ENCODE measurements at places on chromosomes 1 and 21. TPM values are rescaled to one million over a fixed set of nuclear protein-coding genes. Genes with fewer than 3 reads are reported as not detected.

FABP3 gene
- 116 TPM for total RNA-seq

ARHGEF10L gene
- 15.1 TPM for total RNA-seq

TDRKH gene
- 1.00 TPM for total RNA-seq

HSD11B1 gene
- 137 TPM for total RNA-seq

CELA2B gene
- total RNA-seq = 0.18 TPM

S100A7 gene
- total RNA-seq = not detected

DENND2D gene
- total RNA-seq = 10.1 TPM

PRELP gene
- total RNA-seq = 0.37 TPM

MYBPH gene
- 0.14 TPM for total RNA-seq

SPRR2F gene
- not detected for total RNA-seq

SLC35D1 gene
- total RNA-seq = 18.1 TPM

GNG4 gene
- 3.7 TPM for total RNA-seq

E2F2 gene
- total RNA-seq = 0.14 TPM

TBX19 gene
- 0.43 TPM for total RNA-seq

CCDC181 gene
- total RNA-seq = 0.14 TPM

MTX1 gene
- 42.7 TPM for total RNA-seq

DNAJC28 gene
- total RNA-seq = 1.5 TPM

SPATC1L gene
- 7.7 TPM for total RNA-seq

SLC16A4 gene
- 91.4 TPM for total RNA-seq

ZBTB21 gene
- 6.5 TPM for total RNA-seq

PDZK1 gene
- 0.28 TPM for total RNA-seq

CHI3L1 gene
- 35.3 TPM for total RNA-seq

KPRP gene
- total RNA-seq = not detected

CHD1L gene
- total RNA-seq = 33.2 TPM

LGR6 gene
- total RNA-seq = not detected

USP21 gene
- 4.7 TPM for total RNA-seq

ADORA3 gene
- not detected for total RNA-seq

All from smooth muscle cell of bladder (primary cell).